ENCODE measurements at places on chromosomes 5 and 9.

DNA sequence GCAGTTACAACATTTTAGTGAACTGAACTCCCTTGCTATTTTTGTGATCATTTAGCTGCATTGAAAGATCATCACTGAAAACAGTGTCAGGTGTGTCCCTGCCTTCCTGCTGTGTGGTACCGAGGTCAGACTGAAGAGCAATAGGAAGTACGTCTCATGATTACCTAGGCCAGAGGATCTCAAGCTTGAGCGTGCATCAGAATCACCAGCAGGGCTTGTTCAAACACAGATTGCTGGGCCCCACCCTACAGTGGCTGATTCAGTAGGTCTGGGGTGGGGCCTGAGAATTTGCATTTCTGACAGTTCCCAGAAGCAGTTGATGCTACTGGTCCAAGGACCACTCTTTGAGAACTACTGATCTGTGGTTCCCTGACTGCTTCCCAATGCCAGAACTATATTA, 159.6 kb downstream of the ACTL7B start:
- no peak for DNase-seq

- no peak for DNase-seq
Observed at GRCh38 chr5:61228691-61229280, 66.5 kb upstream of the SMIM15 start.

DNA sequence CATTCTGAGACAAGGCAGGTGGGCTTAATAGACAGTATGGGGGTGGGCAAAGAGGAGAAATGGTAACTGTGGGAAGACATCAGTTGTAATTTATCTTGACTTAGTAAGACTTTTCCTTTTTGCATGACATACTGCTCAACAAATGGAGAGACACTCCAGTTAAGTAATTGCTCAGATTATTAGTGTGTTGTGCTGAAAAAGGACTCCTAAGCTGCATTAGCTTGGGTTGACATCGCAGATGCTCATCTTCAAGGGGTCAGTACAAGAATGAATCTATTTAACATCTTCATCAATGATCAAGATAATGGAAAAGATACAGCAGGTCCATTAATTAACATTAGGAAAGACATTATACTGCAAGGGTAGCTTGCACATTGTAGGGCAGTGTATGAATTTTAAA, 181.1 kb upstream of the ELAVL2 start:
- DNase-seq, result no peak

GRCh38 chr9:87766697-87767096, 40.8 kb downstream of the CTSL start:
- no peak for DNase-seq

GRCh38 chr5:264338-264737, 7.1 kb upstream of the PDCD6 start:
- DNase-seq, result no peak

- no peak for DNase-seq
Observed at GRCh38 chr5:168114444-168115017, 176.9 kb upstream of the WWC1 start.

GRCh38 chr5:12659686-12660085, 755.4 kb upstream of the CTNND2 start:
- no peak for DNase-seq

- DNase-seq, result no peak
Observed at GRCh38 chr5:137114529-137114928, 384.6 kb downstream of the SPOCK1 start.

- no peak for DNase-seq
Observed at GRCh38 chr5:14127587-14127986, 15.6 kb upstream of the TRIO start.

DNA sequence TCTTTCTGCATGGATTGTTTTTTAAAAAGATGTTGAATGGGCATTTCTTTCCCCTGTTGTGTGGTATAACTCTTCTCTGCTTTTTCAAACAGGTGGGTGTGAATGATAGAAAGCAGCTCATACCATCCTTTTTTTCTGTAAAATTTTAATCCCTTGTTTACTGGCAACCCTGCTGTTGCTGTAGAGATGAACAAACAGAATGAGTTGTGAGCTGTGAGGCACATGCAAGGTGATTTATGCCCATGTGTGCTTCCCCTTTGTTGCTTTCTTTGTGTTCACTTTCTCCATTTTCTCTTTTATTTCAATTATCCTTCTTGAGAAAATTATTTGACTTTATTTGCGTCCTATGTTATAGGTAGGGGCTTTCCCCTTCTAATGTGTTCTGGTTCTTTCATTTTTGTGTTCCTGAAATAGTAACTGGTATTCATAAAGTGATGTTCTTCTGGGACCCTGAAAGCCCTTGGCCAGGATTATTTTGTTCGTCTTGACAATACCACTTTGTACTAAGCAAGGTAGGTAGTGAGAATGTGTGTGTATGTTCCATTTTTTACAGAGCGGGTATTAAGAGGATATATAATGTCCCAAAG, 79.9 kb downstream of the AOPEP start:
- DNase-seq, result no peak

- no peak for DNase-seq
Observed at GRCh38 chr9:93697352-93698139, 121.2 kb downstream of the PHF2 start.

DNA sequence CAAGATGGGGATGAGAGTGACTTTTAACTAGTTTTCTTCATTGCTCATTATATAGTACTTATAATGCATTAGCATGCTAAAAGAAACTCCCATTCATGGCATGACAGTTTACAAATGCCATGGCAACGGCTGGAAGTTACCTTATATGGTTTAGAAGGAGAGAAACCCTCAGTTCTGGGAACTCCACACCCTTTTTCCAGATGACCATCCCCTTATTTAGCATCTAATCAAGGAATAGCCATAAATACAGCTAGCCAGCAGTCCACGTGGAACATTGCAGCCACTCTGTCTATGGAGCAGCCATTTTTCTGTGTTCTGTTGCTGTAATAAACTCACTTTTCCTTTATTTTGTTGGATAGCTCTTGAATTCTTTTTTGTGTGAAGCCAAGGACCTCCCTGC, 1137.8 kb downstream of the CDH18 start:
- DNase-seq, result no peak

All from activated CD8-positive, alpha-beta memory T cell treated with anti-CD3 and anti-CD28 coated beads for 1 hour (primary cell).